ENCODE measurements at places on chromosomes 7 and 10.

DNA sequence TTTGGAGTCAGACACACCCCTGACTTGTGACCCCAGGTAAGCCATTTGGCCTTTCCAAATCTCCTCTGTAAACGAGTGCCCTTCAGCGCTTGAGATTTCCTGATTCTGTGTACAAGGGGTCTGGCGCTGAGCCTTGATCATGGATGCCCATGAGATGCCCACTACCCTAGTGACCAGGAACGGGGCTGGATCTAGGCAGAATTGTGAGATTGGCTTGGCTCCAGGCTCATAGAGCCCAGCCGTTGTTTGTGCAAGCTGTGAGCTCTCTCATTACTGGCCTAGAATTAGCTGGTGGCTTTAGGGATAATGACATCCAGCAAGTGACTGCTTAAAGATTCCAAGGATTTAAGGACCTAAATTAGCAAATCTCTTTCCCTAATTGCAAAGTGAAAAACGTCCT lies 84.9 kb downstream of the CAMK1D start:
- DNase-seq = no peak

DNA sequence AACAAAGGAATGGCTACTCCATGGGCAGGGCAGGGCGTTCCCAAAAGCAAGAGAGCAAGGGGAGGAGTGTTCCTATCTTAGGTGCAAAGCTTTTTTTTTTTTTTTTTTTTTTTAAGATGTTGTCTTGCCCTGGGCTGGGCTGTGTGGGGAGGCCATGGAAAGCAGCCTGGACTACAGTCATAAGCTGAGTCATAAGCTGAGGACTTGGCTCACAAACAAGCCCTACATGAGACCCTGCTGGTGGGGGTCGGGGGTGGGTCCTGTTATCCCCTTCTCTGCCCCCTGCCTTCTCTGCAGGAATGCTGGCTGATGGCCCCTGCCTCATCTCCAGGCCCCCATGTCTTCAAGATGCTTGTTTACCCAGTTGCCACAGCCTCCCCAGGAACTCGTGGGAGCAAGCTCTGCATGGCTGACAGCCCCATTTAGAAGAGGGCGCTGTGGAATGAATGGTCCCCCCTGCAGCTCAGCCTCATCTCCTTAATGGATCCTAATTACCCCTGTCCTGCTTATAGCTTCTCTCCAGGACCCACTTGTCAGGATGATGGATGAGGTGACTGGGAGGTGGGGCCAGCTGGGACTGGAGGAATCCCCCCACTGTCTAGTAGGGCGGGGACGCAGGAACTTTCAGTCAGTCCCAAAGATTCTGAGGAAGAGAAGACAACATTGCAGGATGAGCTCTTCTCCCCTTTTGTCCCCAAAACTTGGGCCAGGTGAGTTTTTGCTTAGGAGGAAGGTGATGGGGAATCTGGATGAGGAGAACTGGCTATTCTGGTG lies 340.8 kb upstream of the PODXL start:
- no peak for DNase-seq

GRCh38 chr7:155053002-155053401 lies 17.1 kb upstream of the HTR5A start:
- no peak for DNase-seq

DNA sequence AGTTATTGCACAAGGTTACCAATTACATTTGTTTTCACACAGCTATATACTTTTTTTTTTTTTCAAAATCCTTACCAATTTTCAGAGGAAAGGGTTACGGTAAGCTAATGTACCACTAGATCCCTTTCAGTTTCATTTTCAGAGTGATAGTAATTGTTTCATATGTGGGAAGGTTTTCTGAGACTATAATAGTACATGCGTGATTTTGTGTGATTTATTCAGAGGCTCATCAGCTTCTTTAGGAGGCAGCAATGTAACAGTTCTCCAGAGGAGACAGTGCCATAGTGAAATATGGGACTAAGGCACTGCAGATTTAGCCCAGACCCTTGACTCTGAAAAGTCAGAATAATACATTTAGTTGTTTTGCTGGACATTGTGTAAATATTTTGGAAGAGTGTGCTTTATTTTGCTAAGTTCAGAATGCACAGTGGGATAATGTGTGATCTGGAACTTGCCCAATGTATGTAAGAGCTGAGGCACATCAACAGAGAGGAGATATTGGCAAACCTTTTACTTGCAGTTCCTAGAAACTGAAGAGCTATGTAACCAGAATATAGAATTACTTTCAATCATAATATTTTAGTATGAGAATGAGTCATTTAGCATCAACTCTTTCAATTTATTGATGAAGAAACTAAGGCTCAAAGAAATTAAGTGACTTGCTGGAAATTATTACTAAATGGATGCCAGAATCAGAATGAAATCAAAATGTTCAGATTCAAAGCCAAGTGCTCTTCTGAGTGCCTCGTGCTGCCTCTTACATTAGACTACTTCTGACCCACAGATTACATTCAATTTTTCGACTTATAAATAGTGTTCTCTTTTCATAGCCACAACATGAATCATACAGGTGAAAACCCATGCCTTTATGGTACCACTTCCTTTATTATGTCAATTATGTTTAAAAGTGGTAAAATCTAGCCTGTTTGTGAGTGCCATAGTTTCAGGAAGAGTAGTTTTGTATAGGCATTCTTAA lies 207.7 kb upstream of the TEX47 start:
- DNase-seq = no peak

DNA sequence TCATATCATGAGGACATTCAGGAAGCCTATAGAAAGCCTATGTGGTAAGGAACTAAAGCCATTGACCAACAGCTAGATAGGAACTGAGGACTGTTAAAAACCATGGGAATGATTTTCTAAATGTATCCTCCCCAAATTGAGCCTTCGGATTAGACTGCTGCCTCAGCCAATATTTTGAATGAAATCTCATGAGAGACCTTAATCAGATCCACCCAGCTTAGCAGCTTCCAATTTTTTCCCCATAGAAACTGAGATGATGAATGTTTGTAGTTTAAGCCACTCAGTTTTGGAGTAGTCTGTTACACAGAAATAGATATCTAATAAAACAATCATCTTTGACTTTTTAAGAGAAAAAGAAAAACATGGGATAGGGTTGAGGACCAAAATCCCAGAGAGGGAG lies 292.0 kb downstream of the HPSE2 start:
- DNase-seq = no peak

- DNase-seq = no peak
Observed at GRCh38 chr10:65033957-65034356, 1512.8 kb downstream of the REEP3 start.

DNA sequence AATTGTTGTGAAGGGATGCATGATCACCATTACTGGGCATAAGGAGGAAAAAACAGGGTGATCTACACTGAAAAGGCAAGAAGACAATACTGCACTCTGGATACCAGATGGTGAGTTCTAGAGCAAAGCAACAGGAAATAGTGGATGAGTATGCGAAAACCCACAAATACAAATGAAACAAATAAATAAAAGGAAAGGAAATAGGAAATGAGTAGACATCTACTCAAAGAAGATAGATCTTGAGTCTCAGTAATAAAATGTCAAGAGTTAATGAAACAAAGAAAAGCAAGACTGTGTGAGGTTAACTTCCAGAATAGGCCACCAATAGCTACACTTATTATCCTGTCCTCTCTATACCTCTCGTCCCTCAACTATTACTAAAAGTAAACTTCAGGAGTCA lies 11.7 kb downstream of the ORC5 start:
- DNase-seq = no peak
